NCI-H510A (cell line): ENCODE measurements at places on chromosomes 5 and 9.

DNA sequence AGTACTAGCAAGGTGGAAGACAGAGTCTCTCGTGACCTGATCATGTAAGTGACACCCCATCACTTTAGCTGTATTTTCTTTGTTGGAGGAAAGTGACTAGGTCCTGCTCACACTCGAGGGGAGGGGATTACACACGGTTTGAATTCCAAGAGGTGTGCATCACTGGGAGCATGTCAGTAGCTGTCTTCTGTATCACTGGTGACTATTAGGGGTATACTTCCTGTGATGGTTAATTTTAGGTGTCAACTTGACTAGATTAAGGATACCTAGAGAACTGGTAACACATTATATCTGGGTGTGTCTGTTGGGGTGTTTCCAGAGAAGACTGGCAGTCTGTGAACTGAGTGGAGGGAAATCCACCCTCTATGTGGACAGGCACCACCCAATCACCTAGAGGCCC, 22.5 kb downstream of the FOXD1 start:
- no peak for DNase-seq

DNA sequence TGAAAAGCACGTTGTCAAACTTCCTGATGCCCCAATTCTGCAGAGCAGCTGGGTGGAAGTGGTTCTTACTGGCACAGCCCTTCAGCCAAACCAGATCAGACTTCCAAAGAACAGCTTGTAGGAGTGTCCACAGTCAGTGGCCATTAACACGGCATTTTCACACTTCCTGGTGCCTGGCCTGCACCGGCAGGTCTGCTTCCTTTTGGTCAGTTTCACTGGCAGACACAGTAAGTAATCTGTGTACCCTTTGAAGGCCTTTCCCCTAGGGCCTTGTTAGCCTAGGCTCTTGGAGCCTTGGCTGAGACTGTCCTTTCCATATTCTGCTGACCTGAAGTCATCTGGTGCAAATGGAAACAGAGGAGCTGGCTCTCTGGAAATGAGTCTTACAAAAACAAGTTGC, 297.5 kb upstream of the TNC start:
- DNase-seq, result no peak

- DNase-seq, result no peak
These were observed 280.8 kb downstream of the SLIT3 start for GRCh38 chr5:169020102-169020501.

DNA sequence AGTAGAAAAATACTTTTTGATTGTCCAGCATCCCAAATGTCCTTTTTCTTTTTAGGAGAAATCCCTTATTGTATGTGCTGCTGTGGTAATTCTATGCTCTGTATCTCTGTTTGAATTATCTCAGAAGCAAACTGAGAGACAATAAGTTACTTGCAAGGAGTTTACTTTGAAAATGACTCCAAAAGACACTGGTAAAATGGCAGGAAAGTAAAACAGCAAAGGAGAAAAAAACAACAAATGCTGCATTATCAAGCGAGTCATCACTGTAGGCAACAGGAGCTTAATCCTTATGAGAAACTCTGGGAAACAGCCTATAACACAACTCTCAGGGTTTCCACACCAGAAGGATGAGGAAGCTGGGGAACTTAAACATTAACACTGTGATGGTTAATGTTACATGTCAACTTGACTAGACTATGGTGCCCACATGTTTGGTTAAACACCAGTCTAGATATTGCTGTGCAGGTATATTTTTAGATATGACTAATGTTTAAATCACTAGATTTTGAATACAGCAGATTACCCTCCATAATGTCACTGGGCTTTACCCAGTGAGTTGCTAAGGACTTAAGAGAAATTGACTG, 92.6 kb upstream of the GAS1 start:
- no peak for DNase-seq

GRCh38 chr9:87259543-87260518, 237.8 kb upstream of the DAPK1 start:
- DNase-seq, result no peak

DNA sequence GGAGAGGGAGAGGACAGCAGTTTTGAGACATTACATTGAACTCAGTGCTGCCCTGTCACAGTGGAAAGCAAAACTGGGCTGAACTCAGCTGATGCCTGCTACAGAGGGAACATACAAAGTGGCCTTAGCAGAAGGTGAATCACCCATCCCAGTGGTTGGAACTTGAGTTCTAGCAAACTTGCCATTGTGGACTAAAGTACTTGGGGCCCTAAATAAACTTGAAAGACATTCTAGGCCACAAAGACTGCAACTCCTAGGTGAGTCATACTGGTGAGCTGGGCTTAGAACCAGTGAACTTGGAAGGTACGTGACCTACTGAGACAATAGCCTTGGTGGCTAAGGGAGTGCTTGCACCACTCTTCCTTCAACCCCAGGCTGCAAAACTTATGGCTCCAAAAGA, 155.7 kb upstream of the RIOK2 start:
- DNase-seq, result no peak

- DNase-seq, result no peak
These were observed 525 bp downstream of the KIF24 start for GRCh38 chr9:34328500-34328986.

DNA sequence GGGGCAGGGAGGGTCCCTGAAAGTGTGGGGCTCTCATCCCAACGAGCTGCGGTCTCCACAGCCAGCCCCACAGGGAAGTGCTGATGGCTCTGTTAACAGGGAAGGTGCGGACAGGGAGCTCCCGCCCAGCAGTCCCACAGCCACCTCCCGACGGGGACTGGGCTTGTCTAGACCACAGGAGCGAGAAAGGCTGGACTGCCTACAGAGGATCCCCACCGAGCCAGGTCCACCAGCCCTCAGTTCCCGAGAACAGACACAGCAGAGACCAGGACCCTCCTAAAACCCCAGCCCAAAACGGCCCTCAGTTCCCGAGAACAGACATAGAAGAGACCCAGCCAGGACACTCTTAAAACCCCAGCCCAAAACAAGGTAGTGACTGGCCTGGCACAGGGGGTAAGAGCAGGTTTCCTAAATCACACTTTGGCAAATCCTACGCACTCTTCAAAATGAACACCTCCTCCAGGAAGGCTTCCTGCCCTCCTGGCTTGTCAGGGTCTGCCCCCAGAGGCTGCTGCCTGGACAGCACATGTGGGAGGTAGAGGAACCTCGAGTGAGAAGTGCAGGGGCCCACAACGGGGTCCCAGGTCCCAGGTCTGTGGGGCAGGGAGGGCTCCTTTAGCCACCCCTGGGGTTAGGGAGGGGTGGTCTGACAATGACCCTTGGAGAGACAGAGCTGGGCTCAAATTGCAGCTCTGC, 86.1 kb upstream of the SARDH start:
- no peak for DNase-seq

DNA sequence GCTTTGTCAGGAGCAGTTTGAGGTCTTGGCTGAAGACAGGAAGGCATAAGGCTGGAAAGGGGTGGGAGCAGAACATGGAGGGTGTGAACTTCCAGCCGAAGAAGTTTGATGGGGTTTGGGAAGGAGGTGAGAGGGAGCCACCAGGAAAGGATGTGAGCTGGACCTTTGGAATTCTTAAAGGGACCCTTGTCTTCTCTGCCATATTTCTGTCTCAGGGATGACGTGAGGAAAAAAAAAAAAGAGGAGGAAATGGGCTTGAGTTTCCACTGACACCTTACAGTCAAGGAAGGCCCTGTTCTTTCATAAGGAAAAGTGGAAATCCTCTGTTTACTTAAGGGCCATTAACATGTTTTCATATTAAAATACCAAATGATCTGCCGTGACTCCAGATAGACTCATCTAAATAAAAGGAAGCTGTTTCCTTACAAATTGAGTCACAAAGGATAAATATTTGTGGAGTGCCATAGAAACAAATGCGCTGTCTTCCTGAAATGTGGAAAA, 132.1 kb downstream of the PALM2AKAP2 start:
- DNase-seq, result no peak

DNA sequence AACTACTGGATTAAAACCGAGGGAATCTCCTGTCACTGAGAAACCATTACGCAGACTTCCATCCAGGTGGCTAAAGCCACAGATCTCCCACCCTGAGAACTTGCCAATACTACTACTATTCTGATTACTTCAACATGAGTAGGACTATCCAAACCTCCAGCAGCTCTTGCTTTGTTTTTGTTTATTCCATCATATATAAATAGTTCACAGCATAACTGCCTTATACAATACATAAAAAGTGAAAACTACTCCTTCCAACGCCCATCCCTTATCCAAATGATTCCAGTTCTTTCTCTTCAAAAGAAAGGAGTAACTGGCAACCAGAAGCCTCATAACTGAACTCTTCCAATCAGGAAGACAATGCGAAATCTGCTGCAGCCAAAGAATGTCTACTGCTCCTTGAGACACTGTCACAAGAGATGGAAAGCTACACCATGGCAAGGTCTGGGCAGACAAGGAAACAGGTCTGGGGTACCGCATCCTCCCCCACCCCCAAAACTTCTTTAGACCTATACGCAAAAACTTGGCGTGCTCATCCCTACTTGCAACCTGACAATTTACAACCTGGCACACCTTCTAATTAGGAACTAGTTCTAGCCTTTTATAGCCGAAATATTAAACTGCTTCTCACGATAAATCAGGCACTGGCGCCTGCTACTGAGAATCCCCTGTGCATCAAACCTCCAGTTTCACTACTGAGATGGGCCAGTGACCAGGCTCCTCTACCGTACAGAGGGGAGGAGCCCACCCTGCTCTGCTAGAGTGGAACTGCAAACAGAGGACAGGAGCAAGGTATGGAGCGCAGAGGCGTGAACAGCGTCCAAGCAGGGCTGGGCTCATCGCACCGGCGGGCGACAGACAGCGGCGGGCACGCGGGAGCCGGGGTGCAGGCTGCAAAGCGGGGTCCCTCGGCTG, 986 bp downstream of the PLPP1 start:
- DNase-seq, result peak; percentile 26

GRCh38 chr5:98700730-98701129, 72.7 kb upstream of the RGMB start:
- no peak for DNase-seq

GRCh38 chr9:105144841-105145240, 99.6 kb upstream of the SLC44A1 start:
- no peak for DNase-seq

- DNase-seq, result peak; percentile 61
These were observed 73.8 kb upstream of the CPLX2 start for GRCh38 chr5:175797521-175798038.

DNA sequence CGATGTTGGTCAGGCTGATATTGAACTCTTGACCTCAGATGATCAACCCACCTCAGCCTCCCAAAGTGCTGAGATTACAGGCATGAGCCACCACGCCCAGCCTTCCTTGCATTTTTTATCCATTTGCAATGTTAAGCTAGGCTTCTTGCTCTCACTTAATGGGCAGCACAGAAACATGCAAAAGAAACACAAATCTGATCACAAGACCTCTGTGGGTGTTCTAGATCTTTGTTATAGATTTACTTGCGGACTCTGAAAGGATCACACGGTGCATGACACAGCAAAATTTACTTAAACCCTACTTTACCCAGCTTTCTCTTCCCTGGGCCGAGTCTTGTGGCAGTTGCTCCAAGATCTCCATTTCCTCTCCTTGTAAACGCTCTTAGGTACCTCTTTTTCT, 71.3 kb downstream of the PSAT1 start:
- no peak for DNase-seq

GRCh38 chr5:148735301-148735835, 81.0 kb upstream of the HTR4 start:
- no peak for DNase-seq

- no peak for DNase-seq
These were observed 103.0 kb downstream of the NTRK2 start for GRCh38 chr9:84772511-84772910.

DNA sequence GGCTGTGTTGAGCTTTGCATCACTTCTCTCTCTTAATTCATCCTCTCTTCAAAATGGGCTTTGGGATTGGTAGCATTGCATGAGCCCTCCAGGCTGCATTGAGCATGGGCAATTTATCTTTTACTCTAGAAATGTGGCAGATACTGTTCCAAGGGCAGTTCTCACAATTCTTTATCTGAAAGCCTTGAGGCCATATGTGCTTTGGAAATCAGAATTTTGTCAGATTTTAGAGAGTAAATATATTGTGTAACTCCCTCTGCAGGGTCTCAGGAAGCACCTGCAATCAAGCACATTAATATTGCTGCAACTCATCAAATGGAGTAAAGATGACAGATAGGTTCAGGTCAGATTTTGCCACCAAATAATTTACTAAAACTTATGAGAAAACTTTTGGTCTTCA, 17.6 kb downstream of the ALDOB start:
- DNase-seq, result no peak

GRCh38 chr5:103369125-103370120, 110.9 kb downstream of the MACIR start:
- no peak for DNase-seq

DNA sequence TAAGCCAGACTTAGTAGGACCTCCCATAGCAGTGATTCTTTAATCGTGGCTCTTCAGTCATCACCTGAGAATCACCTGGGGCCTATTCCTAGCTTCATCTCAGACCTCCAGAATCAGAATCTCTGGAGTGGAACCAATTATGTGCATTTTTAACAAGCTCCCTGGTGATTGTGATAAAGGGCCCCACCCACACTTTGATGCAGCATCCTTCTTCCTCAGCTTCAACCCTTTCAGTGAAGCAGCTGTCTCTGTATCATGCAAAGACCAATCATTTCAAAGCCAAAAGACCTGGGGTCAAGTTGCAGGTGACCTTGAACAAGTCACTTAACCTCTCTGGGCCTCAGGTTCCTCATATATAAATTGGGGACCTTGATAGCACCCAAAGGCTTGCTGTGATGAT, 17.1 kb downstream of the FBXO10 start:
- DNase-seq, result no peak

DNA sequence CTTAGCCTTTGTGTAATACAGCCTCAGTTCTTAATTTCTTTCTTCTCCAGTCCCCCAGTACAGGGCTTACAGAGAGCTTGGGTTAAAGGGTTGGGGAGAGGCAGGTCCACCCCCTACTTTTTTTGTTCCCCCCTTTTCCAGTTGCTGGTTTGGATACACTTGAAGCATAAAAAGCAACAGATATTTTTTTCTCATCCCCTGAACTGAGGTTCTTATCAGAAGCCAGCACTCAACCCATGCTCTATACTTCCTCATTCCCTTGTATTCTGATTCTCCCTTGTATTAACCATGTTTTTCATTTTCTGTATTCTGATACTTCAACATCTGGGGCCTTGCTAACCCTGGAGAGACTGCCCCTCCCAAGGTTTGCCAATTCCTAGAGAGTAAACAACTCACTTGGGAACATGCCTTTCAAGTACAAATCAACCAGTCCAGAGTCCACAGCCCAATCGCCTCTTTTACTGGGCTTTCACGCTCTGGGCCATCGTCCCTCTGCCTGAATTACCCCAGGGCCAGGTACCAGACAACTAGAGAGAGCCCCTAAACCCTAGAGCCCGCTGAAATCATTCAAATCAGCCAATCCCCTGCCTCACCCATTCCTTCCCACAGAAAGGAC, 333.4 kb upstream of the PUM3 start:
- no peak for DNase-seq

- DNase-seq, result no peak
These were observed 117.6 kb upstream of the ANKRD55 start for GRCh38 chr5:56350597-56351170.

- no peak for DNase-seq
These were observed 125.8 kb downstream of the PDE4D start for GRCh38 chr5:59767681-59768151.

GRCh38 chr5:171505473-171506043, 86.1 kb downstream of the FGF18 start:
- no peak for DNase-seq

- no peak for DNase-seq
These were observed 58.0 kb upstream of the FBN2 start for GRCh38 chr5:128596071-128596470.

- DNase-seq, result no peak
These were observed 127.7 kb downstream of the RGS3 start for GRCh38 chr9:113590991-113591898.

- DNase-seq, result no peak
These were observed 82.4 kb downstream of the PCSK1 start for GRCh38 chr5:96350678-96351077.
